ENCODE measurements at places on chromosomes 1 and 21.

- no peak for DNase-seq
Measured at GRCh38 chr1:109503935-109504334, 5.6 kb downstream of the AMIGO1 start.

DNA sequence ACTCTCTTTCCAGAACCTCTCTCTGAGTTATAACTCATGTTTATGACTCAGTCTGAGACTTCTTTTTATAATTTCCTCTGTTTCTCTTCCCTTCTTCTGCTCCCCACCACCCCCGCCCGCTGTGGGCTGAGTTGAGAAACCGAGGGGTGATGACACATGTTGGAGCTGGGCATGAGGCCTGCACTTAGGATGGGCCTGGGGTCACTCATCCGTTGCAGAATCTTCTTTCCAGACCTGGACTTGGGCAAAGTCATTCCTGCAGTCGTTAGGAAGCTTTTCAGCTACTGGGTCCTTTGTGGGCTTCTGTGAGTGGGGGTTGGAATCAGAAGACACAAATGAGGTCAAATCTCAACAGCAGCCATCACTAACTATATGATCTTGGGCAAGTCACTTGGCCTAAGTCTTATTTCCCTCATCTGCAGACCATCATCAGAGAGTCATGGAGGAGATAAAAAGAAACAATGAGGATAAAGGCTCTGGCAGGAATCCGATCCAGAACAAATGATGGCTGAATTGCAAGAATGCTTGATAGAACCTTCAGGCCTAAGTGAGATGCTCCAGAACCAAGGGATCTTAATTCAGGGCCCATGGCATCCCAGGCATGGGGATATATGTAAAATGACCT is 53.4 kb downstream of the RPS6KA1 start:
- no peak for DNase-seq

DNA sequence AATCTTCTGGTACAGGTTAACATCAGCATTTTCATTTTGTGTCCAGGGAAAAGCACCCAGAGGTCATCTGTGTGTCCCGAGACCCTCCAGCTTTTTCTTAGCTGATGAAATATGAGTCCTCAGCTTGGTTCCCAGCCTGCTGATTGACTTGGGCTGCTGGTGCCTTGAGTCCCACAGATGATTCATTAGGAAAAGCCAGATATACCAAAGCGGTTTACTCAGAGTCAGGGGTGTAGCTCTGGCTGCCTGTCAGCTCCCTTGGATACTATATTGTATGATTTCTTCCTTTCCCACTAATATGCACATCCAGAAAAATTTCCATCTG is 43.7 kb upstream of the MAB21L3 start:
- DNase-seq = no peak

- peak; percentile 43 for DNase-seq
Measured at GRCh38 chr1:40078512-40079333, 18.3 kb downstream of the PPT1 start.

DNA sequence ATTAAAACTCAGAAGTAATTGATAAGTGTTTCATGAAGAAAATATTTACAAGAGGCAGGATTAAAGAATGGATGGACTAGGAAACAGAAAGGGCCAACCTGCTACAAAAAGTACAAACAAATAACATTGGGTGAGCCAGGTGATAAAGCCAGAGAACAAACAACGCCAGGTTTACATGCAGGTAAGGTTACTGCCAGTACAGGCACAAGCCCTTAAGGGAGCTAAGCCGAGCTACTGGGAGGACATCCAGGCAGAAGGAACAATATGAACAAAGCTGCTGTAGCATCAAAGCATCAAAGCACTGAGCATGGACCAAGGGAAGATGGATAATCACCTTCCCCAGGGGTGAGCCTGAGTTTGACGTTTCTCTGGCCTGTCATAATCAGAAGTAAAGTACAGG is 380.7 kb downstream of the SEC16B start:
- no peak for DNase-seq

Data from lung (tissue), 17 donors.